Stimulated activated CD4-positive, alpha-beta T cell treated with anti-CD3 and anti-CD28 coated beads, Interleukin-1b, Interleukin-23, amount 100 ng/mL, for 24 hours (primary cell): ENCODE measurements at places on chromosomes 4 and X.

DNA sequence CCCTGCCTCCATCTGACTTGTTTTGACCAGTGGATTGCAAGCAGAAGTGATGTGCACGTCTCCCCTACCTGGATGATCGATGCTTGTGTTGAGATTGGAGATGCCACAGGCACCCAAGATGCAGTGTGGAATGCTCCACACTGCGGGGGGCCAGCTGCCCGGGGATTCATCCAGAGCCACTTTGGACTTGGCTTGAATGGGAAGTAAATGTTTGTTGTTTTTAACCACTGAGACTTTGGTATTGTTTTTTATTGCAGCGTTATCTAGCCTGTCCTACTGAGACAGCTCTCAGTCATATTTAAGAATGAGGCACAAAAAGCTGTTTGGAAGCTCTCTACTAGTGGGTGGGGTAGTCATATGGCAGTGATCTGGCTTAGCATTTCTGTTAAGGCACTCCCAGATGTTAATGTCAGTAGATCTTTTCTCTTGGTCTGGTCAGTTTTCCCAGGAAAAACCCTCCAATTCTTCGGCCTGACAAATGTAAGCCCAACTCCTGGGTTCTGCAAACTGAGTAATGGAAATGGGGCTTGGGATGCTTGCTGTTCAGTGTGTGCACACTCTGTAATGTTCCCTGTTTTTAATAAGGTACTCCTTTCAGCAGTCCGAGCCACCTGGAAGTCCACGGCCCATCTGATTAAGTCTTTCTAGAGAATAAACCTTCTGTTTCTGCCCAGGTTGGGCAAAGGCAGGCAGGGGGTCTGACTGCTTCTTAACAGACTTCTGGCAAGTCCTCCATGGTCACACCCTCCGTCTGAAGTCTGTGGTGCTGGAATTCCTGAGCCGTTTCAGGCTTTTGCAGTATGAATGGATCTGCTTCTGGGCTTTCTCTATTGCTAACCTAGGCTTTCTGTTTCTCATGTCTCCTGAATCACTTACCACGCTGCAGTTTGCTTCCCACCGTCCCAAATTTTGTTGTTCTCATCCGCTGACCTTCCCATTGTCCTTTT is 74.8 kb downstream of the WWC2 start:
- DNase-seq: no peak

DNA sequence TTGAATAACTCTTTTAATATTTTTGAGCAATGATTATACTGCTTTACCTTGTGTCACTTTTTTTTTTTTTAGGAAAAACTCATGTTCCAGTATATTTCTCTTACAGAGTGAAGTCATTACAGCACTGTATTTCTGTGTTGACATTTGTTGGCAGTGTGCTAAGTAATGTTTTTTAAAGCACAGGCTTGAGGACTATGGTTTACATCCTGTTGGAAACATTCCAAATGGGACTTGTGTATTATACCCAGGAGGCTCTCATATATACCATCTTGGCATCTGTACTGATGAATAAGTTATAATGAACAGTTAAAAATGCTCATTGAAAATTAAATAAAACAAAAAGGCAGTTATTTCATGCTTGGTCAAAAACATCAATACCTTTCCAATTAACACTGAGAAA is 33.8 kb downstream of the CEP44 start:
- DNase-seq: no peak

DNA sequence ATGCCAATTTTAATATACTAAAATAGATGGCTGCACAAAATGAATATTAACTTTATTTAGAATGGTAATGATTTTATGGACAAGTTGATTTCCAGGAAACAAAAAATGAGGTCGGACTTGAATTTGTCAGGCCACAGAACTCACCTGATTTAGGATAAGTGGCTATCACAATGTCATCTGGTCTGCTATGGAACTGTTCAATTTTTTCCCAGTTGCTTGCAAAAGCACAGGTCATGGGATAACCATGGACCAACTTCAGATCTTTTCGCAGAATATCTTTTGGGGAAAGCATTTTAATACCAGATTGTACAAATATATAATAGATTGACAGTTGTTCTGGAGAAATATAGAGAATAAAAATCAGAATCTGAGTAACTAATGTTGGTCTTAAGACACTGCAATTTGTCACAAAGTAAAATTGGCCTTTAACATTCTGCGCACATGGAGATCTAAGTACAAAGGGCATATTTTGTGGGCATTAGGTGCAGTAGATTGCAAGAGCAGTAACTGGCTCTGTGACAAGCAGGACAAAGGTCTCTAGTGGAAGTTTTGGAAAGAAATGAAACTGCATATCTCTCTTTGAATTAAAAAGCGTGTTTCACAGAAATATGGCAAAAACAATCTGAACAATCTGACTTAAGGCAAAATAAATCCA is 5.4 kb downstream of the SULT1B1 start:
- DNase-seq: no peak

- no peak for DNase-seq
Observed at GRCh38 chr4:74244049-74244448, 64.2 kb upstream of the EPGN start.

GRCh38 chr4:128385683-128386304 is 98.2 kb upstream of the PGRMC2 start:
- DNase-seq: no peak

GRCh38 chrX:115592997-115593734 is 32.2 kb downstream of the PLS3 start:
- DNase-seq: no peak

DNA sequence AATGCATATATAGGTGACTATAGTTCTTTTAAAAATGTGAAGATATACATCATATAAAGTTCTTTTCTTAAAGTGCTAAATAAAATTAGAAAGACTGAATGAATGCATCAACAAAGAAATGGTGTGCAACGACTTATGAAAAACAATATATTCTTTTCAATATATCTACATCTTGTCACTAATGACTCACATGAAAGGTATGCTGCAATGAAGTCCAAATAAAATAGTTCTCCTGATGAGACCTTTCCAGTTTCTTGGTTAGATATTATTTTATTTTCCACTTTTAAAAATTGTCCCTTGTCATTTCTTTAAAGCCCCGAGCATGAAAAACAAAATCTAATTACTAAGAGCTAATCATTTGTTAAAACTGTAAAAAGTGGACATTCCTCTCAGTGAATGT is 462.1 kb downstream of the PCDH11X start:
- DNase-seq: no peak

- DNase-seq: no peak
Observed at GRCh38 chr4:167234316-167234881, at the start of gene SPOCK3. Gene SPOCK3 (minus strand): TSS chr4:167234494.

GRCh38 chr4:186020106-186020792 is 48.7 kb upstream of the TLR3 start:
- no peak for DNase-seq

DNA sequence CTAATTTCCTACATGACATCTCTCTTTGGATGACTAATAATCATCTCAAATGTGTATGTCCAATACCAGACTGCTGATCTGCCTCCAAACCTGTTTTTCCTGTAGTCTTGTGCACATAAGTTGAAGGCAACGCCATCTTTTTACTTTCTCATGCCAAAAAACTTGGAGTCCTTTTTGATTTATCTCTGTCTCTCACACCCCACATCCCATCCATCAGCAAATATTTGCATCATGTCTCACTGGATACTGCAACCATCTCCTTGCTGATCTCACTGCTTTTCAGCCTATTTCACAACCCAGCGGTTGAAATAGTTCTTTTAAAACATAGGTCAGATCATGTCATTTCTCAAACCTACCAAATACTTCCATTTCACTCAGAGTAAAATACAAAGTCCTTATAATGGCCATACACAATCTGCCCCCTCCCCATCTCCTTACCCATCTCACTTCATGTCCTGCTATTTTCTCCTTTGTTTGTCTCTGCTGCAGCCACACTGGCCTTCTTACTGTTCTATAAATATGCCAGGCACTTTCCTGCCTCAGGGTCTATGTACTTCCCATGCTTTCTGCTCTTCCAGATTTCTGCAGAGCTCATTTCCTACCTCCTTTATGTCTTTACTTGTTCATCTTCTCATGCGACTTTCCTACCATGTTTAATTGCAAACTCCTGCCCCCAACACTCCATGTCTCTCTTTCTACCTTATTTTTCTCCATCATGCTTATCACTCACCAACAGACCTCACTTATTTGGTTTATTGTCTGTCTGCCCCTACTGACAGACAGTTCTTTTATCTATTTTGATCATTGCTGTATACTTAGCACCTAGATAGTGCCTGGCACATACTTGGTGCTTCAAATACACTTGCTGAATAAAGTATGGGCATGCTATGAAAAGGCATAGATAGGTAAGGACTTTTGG is 98.8 kb downstream of the ANXA3 start:
- DNase-seq: no peak

DNA sequence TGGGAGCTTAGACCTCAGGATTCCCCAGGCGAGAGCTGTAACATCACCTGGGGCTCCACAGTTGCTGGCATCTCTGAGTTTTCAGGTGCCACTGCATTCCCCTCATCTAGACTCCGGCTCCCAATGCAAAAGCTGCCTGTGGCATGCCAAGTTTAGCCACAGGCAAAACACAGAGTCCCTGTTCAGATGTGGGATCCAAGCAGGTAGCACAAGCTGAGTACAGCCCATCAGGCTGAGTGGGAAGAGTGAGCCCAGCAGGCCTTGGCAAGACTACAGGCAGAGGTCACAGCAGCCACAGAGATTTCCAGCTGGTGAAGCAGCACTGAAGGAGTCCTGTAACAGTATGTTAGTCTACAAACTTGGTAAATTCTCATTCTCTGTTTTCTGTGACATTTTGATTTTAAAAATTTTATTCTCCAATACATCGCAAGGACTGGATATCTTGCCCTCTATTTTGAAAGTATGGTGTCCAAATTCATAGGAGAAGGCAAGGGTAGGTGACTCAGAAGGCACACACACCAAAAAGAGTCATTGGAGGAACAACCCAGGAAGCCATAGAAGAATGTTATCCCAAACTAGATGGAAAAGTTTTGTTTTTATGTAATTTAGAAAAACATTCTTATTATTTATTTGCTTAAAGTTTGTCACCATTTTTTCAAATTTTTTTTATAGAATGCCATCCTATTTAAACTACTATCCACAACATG is 13.6 kb upstream of the CXCL2 start:
- DNase-seq: no peak

DNA sequence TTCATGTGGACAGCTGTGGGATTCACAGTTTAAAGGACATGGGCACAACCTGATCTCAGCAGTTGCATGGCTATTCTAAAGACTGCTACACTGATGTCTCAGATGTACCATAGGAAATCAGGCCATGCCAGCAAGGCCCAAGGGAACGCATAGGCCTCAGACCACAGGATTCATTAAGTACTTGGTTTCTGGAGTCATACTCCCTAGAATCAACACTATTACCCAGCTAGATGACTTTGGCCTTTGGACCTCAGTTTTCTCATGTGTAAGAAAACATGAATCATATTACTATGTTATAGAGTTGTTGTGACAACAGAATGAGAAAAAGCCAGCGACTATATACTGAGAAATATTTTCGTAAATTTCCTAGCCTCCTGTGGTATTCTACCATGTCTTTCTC is 67.9 kb downstream of the NHS start:
- no peak for DNase-seq
